ENCODE measurements at places on chromosomes 12 and 14. TPM values are rescaled to one million over a fixed set of nuclear protein-coding genes. Genes with fewer than 3 reads are reported as not detected.

Gene TAS2R13
- total RNA-seq = 0.39 TPM

Gene ANKS1B
- total RNA-seq = 9.7 TPM

DNA sequence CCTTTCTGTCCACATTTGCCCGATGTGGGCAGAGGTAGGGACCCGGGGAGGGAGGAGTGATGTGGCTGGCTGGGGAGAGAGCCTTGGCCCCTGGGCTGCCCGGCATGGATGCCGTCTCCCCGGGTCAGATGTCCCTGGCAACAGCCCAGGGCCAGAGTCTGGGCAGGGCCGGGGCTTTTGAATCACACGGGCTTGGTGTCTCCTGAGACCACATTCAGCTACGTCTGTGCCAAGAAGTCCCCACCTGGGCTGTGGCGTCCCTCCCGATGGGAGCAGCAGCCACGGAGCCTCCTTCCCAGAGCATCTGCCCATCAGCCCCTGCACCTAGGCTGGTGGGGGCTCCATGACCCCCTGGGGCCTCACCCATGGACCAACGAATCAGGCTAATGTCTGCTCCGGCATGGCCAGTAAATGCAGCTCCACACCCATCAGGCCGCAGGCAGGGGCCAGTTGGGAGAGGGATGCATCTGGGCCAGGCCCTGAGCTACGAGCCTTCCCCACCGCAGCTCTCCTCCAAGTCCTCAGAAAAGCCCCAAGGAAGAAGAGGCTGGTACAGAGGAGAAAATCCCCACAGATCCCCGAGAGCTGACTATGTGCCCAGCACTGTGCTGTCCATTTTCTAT, 109.4 kb downstream of the RFLNA start:
- DNase-seq = no peak

DNA sequence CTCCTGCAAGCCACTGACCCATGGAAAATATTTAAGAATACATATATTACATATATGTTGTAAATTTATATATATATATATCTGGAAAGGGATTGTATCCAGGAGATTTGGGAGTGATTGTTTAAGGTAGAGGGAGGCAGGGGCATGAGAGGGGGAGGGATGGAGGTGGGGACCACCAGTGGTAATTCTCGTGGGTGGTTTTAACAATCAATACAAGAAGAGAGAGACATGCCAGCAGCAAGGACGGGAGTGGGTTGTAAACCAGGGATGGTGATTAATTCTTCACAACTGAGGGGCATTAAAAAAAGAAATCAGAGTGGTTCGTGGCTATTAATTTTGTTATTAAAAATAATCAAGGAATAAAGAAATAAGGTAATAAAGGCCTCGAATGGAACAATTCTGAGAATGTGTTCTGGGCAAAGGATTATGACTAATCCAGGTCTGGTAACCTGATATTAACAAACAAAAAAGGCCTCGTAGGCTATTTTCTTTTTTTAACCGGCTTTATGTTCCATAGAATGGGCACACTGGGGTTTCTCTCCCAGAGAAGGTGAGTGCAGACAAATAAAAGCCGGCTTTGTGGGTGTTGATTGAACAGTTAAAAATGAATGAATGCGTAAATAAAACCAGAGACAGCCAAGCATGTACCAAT, 8.3 kb upstream of the RTL1 start:
- DNase-seq = no peak

DNA sequence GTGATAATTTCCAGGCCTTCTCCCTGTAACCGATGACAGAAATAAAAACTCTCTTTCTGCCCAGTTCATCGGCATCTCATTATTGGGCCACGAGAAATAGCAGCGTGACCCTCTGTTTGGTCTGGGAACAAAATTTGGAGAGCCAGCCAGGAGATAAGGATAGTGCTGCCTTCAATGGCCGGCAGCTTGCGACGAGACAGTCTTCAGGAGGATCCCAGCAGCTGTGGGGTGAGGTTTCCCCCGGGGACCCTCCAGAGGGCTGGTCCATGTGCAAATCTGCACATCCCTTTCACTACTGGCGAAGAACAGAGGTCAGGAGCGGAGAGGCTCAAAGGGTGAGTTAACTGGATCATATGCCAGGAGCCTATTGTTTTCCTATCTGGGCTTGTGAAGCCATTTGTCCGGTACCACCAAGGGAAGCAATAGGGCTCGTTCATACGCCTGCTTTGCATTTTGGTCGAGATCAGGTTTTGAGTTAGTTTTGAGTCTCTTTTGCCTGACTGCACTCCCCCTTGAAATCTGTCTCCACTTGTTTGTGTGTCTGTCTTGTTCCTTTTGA, 4.8 kb downstream of the SLC39A2 start:
- no peak for DNase-seq

DNA sequence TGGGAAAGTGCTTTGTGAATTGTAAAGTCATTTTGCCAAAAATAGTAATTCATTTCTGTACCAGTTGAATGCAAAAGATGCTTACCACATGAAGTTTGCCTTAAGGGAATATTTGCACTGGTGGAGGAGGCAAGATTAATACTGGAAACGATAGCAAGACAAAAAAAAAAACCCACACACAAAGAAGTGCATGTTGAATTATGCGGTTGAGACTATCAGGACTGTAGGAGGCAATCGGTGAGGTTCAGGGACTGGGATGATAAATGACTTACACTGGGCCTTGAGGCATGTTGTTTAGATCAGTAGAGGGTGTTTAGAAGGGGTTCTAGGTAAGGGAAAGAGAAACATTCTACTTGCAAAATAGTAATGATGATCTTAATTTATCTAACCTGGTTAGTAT, 142.2 kb upstream of the HMGA2 start:
- DNase-seq = no peak

All from Panc1 (cell line).